ENCODE measurements at places on chromosomes 1 and 21. TPM values are rescaled to one million over a fixed set of nuclear protein-coding genes. Genes with fewer than 3 reads are reported as not detected.

The LCE2A gene
- total RNA-seq, result not detected

The NPHS2 gene
- not detected for total RNA-seq

DNA sequence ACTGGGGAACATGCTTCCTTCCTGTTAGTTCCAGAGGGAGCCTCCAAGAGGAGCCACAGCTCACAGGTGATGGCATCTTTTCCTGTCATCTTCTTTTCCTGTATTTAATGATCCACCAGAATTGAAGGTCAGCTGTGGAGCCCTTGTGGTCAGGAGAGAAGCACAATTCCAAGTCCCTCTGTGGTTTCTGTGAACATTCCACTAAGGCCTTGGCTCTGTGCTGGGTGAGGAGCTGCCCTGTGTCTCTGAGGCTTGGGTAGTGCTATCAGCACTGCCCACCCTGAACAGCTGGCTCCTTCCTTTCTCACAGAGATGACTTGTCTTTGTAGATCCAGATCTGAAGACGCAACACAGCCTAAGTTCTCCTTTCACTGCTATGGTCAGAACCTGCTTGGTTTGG lies 141.9 kb upstream of the MAP1LC3C start:
- no peak for DNase-seq

- no peak for DNase-seq
Measured at GRCh38 chr1:119181218-119181617, 40.8 kb upstream of the WARS2 start.

The MYOG gene
- 171 TPM for total RNA-seq

The TRIM67 gene
- not detected for total RNA-seq

- DNase-seq, result no peak
Measured at GRCh38 chr1:231189683-231190270, 27.9 kb downstream of the TRIM67 start.

GRCh38 chr1:179121159-179121938 lies 39.5 kb downstream of the TOR3A start:
- DNase-seq, result no peak

The SFN gene
- 0.43 TPM for total RNA-seq

- DNase-seq, result no peak
Measured at GRCh38 chr1:27705545-27705944, 20.2 kb upstream of the FAM76A start.

The HMCN1 gene
- total RNA-seq, result 1.8 TPM

The MEGF6 gene
- total RNA-seq, result 4.4 TPM

GRCh38 chr1:57473448-57473847 lies 49.6 kb upstream of the DAB1 start:
- no peak for DNase-seq

The CYYR1 gene
- 8.5 TPM for total RNA-seq

DNA sequence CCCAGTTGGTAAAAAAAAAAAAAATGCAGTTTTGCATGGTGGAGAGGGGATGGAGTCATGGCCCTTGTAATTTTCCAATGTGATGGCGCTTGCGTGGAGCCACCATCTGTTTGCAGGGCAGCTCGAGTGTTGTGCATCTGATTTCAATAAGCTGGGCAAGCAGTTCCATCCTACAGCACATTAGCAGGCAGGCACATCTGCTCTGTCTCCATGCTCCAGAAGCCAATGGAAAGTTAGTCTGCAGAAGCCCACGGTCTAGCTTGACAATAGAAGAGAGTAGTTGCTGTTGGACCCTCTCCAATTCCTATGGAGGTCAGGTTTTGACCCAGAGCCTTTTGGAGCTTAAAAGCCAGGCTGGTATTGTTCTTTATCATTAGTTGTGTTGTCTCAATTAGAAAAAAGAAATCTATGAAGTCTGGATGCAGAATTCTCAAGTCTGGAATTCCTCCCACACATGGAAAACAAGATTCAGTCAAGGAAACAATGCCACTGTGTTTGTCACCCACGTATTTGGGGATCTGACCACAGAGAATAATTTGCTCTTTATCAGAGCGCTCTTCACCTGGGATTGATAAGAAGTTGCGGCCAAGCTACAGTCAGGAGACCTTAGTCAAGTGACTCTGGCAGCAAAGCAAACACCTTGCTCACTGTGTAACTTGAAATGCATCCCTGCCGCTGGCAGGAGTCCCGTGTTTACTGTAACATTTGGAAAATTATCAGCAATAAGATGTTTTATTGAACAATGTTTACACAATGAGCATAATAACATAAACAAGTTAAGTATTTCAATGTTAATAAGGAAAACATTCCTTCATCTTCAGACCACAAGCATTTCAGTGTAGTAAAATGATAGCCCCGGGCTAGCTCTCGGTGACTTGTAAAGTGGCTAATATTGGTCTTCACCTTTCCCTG lies 20.7 kb downstream of the NGF start:
- no peak for DNase-seq

DNA sequence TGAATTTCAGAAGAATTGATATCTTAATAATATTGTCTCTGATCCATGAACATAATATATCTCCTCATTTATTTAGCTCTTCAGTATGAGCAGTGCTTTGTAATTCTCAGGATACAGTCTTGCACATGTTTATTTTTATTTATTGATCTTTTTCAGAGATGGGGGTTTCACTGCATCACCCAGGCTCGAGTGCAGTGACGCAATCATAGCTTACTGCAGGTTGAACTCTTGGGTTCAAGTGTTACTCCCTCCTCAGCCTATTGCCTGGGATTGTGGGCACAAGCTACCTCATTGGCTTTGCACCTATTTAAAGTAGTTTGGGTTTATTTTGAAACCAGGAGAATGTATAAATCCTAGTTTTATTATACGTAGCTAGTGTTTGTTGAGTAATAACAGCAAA lies 4.7 kb downstream of the RPS6KC1 start:
- no peak for DNase-seq

- DNase-seq, result no peak
Measured at GRCh38 chr1:236983818-236984217, 20.4 kb downstream of the MT1HL1 start.

The PLA2G2F gene
- not detected for total RNA-seq

GRCh38 chr1:27592931-27593677 lies 10.8 kb downstream of the AHDC1 start:
- DNase-seq, result no peak

The ADORA1 gene
- total RNA-seq, result 10.4 TPM

The GCLM gene
- total RNA-seq, result 38.9 TPM

The EIF3I gene
- 238 TPM for total RNA-seq

The MYOC gene
- total RNA-seq, result 3.1 TPM

GRCh38 chr1:77978293-77978968 lies 441 bp downstream of the FUBP1 start:
- no peak for DNase-seq

The FNDC5 gene
- total RNA-seq, result 184 TPM

DNA sequence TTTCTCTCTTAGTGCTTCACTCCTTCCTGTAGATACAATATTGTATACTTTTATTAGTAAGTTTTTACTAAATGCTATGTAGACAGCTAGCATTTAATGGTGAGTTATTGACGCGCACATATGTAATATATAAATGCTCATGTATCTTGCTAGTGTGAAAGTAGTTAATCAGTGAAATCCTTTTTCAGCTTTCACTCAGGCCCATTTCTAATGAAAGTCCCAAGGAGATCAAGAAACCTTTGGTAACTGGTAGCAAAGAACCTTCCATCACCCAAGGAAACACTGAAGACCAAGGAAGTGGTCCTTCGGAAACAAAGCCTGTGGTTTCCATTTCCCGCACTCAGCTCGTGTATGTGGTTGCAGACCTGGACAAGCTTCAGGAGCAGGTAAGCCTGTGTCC lies 27.2 kb downstream of the AGT start:
- DNase-seq, result no peak

Measured in psoas muscle (tissue), 8 donors.